Colonic mucosa (tissue), 4 donors: ENCODE measurements at places on chromosomes 4 and X. TPM values are rescaled to one million over a fixed set of nuclear protein-coding genes. Genes with fewer than 3 reads are reported as not detected.

Gene HUWE1
- total RNA-seq = 169 TPM

Gene TCEAL7
- total RNA-seq = 0.82 TPM

Gene UCHL1
- total RNA-seq = 13.2 TPM

GRCh38 chr4:153534792-153535629, 68.9 kb downstream of the TMEM131L start:
- H3K27ac ChIP-seq = no peak overlapping the region
- no peak for DNase-seq
- H3K4me1 ChIP-seq = no peaks in the 10 kb centered on the region

DNA sequence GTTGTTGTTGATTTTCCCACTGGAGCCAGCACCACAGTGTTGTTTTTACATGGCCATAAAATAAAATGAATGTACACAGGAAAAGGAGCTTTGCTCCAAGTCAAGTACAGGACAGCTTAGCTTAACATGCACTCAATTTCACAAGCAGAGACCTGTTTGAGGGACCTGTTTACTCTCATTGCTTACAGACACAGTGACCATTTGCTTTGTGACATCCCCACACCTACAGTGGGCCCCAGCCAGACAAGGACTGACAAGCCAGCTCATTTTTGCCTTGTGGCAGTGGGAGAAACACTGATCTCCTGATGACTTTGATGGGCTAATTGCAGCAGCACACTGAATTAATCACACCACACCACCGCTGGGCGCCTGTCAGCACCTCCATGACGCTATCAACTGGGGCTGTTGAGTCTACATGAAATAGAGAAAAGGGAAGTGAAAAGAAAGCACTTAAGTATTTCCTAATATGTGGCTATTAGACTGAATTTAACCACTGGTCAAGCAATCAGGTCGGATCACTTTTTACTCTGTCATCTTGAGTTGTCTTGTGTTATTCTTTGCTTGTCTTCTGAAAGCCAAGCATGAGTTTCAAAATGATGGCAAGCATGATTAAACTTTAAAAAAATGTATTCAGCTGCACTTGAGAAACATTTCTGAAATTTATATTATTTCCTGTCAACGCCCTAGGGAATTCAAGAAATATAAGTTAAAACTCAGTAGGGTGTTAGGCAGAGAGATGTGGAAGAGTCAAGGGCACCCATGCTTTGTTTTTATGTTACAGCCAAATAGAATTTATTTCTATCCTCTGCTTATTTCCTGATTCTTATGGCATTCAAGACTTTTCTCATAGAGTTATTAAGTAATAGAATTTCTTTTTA, 557.7 kb downstream of the RAB28 start:
- no peak overlapping the region for H3K27ac ChIP-seq
- no peaks in the 10 kb centered on the region for H3K27me3 ChIP-seq
- no peaks in the 10 kb centered on the region for H3K36me3 ChIP-seq
- H3K4me1 ChIP-seq = no peaks in the 10 kb centered on the region
- H3K4me3 ChIP-seq = no peak overlapping the region

GRCh38 chr4:113325876-113326615, 276.6 kb downstream of the ANK2 start:
- no peaks in the 10 kb centered on the region for H3K4me1 ChIP-seq
- DNase-seq = no peak
- H3K36me3 ChIP-seq = no peaks in the 10 kb centered on the region
- no peak overlapping the region for H3K4me3 ChIP-seq
- no peaks in the 10 kb centered on the region for H3K27me3 ChIP-seq

GRCh38 chr4:23814996-23815660, 74.7 kb downstream of the PPARGC1A start:
- no peaks in the 10 kb centered on the region for H3K27me3 ChIP-seq
- H3K27ac ChIP-seq = no peak overlapping the region
- no peaks in the 10 kb centered on the region for H3K36me3 ChIP-seq
- no peak overlapping the region for H3K4me3 ChIP-seq

DNA sequence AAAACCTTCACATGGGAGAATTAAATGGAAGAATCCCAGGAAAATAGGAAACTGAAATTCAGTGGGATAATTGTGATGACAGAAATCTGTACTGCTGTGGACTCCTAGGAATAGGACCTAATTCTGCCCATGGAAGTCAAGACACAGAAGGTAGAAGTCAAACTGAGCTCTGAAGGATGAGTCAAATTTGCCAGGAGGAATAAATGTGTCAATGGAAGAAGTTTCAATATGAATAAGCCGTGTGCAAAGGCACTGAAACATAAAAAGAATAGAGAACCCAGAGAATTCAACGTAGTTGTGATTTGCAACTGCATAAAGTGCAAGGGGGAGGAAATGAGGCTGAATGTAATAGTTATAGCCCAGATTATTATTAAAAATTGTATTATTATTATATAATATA, 11.6 kb downstream of the ENAM start:
- no peak for DNase-seq
- no peak overlapping the region for H3K4me3 ChIP-seq
- H3K4me1 ChIP-seq = no peaks in the 10 kb centered on the region
- no peaks in the 10 kb centered on the region for H3K36me3 ChIP-seq
- no peak overlapping the region for H3K27ac ChIP-seq
- H3K27me3 ChIP-seq = no peaks in the 10 kb centered on the region

DNA sequence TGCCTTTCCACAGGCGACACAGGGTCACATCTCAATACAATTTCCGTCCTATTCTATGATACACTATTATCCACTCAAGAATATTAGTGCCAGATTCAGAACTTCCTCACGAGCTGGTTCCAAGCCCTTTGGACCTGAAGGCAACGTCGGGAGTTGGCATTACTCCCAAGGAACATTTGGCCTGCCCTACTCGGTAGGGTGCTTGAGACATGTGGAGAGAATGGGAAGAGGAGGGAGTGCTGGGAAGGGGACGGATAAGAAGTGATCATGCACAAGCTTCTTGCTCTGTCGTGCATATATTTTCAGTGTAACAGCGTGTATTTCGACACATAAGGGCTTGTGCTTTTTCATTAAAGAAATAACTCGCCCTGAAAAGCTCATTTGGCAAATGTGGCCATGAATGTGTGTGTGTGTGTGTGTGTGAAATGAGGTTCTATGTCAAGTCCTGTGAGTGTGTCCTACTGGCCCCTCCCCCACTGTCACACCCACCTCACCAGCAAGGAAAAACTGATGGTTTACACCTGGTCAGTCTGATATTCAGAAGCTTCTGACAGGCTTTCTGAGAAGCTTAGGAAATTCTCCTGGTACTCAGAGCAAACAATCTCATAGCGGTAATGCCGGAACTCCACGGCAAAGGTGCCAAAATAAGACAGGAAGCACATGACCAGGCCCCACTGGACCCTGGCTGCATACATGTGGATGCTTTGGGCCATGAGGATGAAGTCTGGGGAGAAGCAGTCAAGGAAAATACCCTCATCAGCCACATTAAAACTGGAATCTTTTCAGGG, 54.8 kb downstream of the ENOPH1 start:
- DNase-seq = no peak
- H3K27ac ChIP-seq = no peak overlapping the region
- H3K36me3 ChIP-seq = no peaks in the 10 kb centered on the region

- no peaks in the 10 kb centered on the region for H3K4me1 ChIP-seq
- no peak overlapping the region for H3K4me3 ChIP-seq
- H3K27me3 ChIP-seq = no peaks in the 10 kb centered on the region
- DNase-seq = no peak
- H3K27ac ChIP-seq = no peak overlapping the region
These were observed 35.9 kb downstream of the MOB1B start for GRCh38 chr4:70938086-70938485.

DNA sequence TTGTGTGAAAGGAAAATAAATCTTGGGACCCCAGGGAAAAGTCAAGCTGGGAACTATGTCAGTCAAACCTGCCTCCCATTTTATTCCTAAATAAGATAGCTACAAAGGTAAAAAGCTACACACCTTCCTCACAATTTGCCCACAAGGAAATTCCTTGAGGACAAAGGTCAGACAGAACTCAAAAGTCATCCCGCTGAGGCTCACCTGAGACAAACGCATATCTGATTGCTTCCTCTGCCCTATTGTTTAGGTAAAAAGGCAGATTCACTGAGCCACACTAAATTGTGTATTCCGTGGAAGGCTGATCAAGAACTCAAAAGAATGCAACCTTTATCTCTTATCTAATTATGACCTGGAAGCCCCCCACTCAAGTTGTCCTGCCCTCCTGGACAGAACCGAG, 58.7 kb upstream of the MAML3 start:
- DNase-seq = peak; percentile 59
- H3K27me3 ChIP-seq = no peaks in the 10 kb centered on the region
- no peak overlapping the region for H3K4me3 ChIP-seq
- H3K27ac ChIP-seq = peak overlapping the region; percentile 84
- H3K4me1 ChIP-seq = no peaks in the 10 kb centered on the region

DNA sequence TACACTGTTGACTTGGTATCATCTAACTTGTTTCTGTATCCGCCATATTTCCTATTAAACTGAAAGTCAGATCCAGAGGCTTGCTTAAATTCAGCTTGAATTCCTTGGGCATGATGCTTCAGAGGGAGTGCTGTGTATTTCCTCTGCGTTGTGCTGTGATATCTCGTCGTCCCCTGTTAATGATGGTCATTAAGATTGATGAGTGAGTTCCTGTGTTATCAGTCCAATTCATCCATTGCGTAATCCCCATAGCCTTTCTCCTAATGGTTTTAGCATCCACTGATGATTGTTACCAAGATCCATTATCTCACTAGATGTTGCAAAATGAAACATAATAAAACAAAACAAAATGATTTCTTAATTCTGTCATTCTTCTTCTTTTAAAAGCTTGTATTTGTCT, 31.3 kb upstream of the CHM start:
- H3K4me1 ChIP-seq = no peaks in the 10 kb centered on the region
- H3K27ac ChIP-seq = no peak overlapping the region
- H3K27me3 ChIP-seq = no peaks in the 10 kb centered on the region
- DNase-seq = no peak
- no peaks in the 10 kb centered on the region for H3K36me3 ChIP-seq

- no peak overlapping the region for H3K27ac ChIP-seq
- no peak for DNase-seq
- H3K27me3 ChIP-seq = no peaks in the 10 kb centered on the region
- no peaks in the 10 kb centered on the region for H3K4me1 ChIP-seq
- no peaks in the 10 kb centered on the region for H3K36me3 ChIP-seq
- no peak overlapping the region for H3K4me3 ChIP-seq
These were observed 16.5 kb downstream of the SPANXN3 start for GRCh38 chrX:143500751-143501150.

GRCh38 chrX:107716118-107716684, 59.4 kb downstream of the TSC22D3 start:
- DNase-seq = no peak
- peak overlapping the region; percentile 54 for H3K4me3 ChIP-seq
- H3K27me3 ChIP-seq = peaks cover 3% of the 10 kb centered on the region
- H3K36me3 ChIP-seq = no peaks in the 10 kb centered on the region
- H3K27ac ChIP-seq = peak overlapping the region; percentile 71

GRCh38 chrX:38304010-38304409, 23.3 kb downstream of the RPGR start:
- DNase-seq = no peak
- no peaks in the 10 kb centered on the region for H3K4me1 ChIP-seq
- H3K4me3 ChIP-seq = no peak overlapping the region
- no peaks in the 10 kb centered on the region for H3K36me3 ChIP-seq
